Neural cell (in vitro differentiated cells): ENCODE measurements at places on chromosomes 11 and 22. TPM values are rescaled to one million over a fixed set of nuclear protein-coding genes. Genes with fewer than 3 reads are reported as not detected.

Gene PLAAT5
- 0.14 TPM in 1 of 2 replicates, not detected in the other for polyA plus RNA-seq

Gene MRGPRE
- polyA plus RNA-seq, result 0.28 TPM in 1 of 2 replicates, not detected in the other

Gene BSCL2
- polyA plus RNA-seq, result 304 and 305 TPM in 2 replicates

Gene DEFB108B
- polyA plus RNA-seq, result not detected in 2 replicates

Gene DEPDC7
- polyA plus RNA-seq, result 1.3 and 3.3 TPM in 2 replicates

Gene LYVE1
- polyA plus RNA-seq, result not detected in 2 replicates

Gene FAM180B
- polyA plus RNA-seq, result not detected in 2 replicates

Gene MIOX
- polyA plus RNA-seq, result not detected in 2 replicates

Gene OR2D2
- polyA plus RNA-seq, result not detected in 2 replicates

Gene IGLL5
- polyA plus RNA-seq, result 0.19 TPM in 1 of 2 replicates, not detected in the other

Gene DKK3
- 43.6 and 48.4 TPM in 2 replicates for polyA plus RNA-seq

Gene RIN1
- polyA plus RNA-seq, result 1.4 and 4.2 TPM in 2 replicates

Gene BBOX1
- not detected in 2 replicates for polyA plus RNA-seq

Gene SMIM38
- 1.9 TPM in 2 replicates for polyA plus RNA-seq

Gene OR5P2
- polyA plus RNA-seq, result not detected in 2 replicates

Gene C11orf97
- 0.47 TPM in 1 of 2 replicates, not detected in the other for polyA plus RNA-seq

Gene SLC5A4
- polyA plus RNA-seq, result not detected in 2 replicates

Gene MUC15
- not detected in 2 replicates for polyA plus RNA-seq
